ENCODE measurements at places on chromosomes 6 and 20. TPM values are rescaled to one million over a fixed set of nuclear protein-coding genes. Genes with fewer than 3 reads are reported as not detected.

DNA sequence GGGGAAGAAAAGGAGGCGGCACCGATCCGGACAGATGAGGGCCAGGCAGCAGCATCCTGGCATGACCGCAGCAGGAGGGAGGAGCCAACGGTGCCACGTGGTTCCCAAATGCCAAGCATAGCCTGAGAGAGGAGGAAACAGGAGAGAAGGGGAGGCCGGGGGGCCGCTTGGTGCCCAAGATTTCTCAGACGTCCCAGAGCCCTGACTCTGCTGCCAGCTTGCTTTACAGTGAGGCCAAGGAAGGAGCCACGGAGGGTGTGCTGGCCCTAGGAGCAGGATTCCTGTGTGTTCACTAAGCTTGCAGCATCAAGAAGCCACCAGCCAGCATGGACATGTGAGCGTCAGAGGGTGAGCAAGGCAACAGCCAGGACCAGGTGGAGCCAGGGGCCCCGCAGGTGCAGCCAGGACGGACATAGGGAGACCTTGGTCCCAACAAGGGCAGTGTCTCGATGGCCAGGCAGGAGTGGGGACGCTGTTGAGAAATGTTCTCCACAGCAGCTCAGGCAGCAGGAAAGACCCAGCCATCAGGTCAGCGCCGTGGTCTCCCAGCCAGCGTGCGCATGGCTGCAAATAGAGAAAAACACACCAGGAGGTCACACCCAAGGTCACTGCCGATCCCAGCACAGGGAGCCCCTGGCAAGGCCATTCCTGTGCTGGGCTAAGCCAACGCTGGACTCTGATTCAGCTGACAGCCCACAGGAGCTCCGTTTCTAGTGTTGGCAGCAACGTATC lies 143.7 kb downstream of the DLL1 start:
- DNase-seq, result peak; percentile 23

DNA sequence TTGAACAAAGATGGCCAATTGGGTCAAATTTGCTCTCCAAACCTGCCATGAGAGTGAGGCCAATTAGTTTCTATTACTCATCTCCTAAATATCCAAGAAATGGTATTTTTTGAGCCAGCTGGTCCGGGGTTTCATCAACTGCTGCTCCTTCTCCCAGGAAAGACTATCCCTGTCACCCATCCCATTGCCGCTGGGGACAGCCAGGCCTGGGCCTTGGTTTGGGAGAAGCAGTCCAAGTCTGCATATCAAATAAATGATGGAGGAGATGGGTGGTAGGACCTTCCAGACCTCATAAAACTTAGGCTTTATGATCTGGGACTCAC lies 46.7 kb upstream of the TTPAL start:
- no peak for DNase-seq

MAFB gene
- 0.17 TPM for total RNA-seq

GRCh38 chr6:63504777-63505384 lies 67.4 kb upstream of the LOC128125822 start:
- DNase-seq, result no peak

GRCh38 chr6:41463062-41463930 lies 82.9 kb upstream of the FOXP4 start:
- DNase-seq, result peak; percentile 83

GRCh38 chr6:131755597-131755996 lies 44.8 kb upstream of the CTAGE9 start:
- no peak for DNase-seq

TMC2 gene
- not detected for total RNA-seq

HSP90AB1 gene
- 2,072 TPM for total RNA-seq

DNA sequence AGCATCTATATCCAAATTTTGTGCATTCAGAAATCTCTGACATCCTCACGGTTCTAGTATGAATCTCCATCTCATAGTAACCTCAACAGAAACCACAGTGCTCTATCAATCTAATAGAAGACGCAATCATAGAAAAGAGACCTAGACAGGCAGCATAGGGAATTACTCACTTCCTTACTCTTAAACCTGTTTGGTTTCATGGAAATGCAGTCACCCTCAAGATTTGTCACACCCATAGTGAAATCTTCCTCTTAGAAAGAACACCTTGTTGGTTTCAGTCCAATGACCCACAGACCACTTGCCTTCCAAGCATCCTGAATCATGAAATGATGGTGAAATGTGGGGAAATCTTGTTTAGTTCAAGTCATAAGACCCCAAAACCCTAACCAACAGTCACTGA lies 166.1 kb upstream of the PRDM1 start:
- DNase-seq, result no peak

DNA sequence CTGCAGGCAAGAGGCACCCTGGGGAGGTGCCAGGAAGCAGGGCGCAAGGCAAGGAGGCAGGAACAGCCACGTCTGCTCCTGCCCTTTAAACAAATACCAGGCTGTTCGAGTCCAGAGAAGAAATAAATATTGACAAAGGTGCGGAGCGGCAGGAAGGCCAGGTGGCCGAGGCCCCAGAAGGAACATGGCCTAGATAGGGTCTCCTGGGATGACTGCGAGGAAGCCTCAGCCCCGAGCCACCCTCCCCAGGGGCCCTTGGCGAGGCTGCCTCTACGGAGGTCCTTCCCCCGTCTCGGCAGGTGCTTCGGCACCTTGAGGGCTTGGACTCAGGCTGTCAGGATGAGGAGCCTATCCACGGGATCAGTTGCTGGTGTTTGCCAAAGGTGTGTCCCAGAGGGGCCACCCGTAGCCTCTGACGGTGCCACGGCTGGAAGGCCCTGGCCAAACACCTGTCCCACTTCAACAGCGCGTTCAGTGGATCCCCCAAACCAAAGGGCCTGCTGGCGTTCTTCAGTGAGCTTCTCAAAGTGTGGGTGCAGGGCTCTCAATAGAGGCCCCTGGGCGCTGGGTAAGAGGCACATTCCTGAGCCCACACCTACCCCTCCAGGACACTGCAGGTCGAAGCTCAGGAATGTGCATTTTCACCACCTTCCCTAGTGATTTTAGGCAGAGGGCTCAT lies 39.8 kb downstream of the SNX5 start:
- no peak for DNase-seq

DNA sequence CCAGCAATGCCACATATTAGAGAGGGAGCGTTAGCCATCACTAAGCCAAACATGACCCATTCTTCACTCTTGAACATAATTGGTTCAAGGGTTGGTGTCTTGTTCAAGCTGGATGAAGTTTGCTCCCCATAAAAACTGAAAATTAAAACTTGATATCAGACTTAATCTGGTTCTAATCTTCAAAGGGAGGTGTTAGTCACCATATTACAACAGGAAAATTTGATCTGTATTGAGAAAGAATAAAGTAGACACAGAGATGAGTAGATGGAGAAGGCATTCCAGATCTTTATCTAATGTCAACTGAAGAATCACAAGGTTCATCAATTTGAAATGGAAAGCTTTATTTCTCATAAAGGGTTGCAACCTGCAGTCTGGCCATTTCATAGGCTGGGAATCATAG lies 972.8 kb downstream of the HACE1 start:
- no peak for DNase-seq

RSPH4A gene
- total RNA-seq, result 0.22 TPM

TRIM15 gene
- total RNA-seq, result 13.5 TPM

DNA sequence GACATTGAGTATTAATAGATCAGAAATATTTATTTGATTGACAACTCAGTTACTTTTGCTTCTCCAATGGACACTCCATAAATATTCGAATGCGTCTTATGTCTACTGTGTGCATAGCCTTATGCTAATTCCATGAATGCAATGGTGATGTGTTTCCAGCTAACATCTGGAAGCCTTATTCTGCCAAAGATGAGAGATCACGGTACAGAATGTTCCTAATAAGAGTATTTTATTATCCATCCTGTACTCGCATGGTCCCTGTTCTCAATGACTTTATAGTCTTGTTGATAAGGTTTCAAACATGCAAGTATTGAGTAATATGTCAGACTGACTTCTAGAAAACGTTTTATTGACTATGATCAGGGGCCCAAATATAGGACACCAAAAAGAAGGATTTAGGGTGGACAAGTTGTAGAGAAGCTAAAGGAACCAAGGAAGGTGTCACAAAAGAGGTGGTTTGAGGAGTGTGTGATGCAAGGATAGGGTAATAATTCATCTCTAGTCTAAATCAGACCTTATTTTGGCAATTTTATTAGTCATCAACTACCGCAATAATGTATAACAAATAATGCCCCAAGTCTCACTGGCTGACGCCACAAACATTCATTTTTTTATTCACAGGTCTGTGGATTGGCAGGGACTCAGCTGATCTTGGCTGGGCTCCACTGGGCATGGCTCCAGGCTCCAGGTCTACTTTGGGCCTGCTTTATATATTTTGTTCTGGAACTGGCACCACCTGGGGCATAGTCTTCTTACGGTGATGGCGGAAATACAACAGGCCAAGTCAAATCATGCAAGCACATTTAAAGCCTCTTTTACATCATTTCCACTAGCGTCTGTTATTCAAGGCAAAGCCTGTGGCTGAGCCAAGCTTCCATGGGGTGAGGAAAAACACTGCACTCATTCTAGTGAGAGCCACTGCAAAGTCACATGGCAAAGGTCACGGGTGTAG lies 24.5 kb upstream of the CD83 start:
- no peak for DNase-seq

LIN28B gene
- not detected for total RNA-seq

QKI gene
- total RNA-seq, result 131 TPM

DNA sequence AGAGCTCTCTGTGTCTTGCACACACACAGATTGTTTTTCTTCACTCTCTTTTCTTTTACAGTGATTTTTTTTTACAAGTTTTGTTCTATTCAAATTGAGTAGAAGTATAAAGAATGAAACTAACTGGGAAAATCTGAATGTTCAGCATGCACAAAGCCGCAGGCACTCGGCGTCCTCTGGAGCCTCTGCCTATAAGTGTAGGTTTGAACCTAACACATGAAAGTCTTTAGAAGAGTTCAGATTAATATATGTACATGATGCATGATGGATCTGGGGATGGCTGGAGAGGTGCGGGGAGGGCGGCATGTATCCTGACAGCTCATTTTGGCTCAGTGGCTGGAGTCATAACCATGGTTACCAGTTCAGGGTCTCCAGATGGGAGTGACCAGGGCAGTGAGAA lies 301.1 kb upstream of the CDH4 start:
- no peak for DNase-seq

DNA sequence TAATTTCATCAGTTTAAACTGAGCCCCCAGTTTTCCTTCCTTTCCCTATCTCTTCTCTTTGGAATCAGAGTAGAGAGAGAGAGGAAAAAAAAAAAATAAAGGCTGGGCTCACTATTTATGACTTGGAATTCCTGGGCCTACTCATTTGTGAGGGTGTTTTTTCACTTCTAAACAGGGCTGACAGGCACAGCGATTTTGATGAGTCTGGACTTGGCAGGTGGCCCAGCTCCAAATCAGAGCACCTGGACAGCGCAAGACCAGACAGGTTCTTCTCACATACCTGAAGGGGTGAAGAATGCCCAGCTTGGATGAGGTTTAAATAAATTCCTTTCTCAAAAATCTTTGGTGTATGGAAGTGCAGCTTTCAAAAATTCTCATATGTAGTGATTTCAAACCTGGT lies 122.2 kb downstream of the KIF13A start:
- peak; percentile 13 for DNase-seq

DNA sequence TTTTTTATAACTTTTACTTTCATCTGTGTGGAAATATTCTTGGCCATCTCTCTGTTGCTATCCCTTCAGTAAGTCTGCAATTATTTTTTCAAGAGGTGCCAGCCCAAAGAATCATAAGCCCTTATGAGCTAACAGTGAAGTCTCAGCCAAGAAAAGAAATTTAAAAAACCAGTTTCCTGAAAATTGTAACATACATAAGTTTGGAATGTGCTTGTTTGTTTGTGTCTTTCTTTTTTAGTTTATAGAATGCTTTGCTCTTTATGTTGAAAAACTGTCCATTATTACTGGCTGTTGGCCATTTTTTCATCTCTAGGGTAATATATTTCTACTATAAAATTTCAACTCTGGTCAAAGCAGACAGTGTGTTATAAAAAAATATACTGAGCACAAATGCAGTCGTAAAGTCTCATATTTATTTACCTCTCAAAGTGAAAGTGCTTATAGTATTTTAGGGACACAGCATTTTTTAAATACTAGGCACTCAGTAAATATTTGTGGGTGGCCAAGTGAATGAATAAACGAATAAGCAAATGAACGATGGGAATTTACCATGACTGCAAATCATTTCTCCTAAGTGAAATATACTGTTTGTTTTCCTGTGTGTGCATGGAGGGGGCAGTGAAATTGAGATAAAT lies 659.7 kb downstream of the KIF16B start:
- no peak for DNase-seq

GRCh38 chr6:70547313-70547712 lies 19.4 kb upstream of the SDHAF4 start:
- DNase-seq, result no peak

DNA sequence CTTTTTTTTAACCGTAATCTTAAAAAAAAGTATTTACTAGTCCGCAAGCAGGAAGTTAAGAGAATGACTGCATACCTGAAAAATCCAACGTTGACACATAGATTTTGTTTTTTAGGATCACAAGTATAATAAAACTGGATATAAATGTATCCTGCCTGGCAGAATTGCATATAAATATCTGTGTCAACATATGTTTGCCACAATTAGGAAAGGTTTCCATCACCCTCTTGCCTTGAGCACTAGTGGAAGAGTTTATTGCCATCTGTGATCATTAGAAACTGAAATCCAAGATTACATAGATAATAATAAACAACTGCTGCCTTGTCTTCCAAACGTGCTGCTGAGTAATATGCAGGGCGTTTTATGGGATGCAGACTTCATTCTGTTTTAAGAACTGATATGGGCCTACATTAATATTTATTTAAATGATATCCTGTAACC lies 27.9 kb downstream of the PLEKHG1 start:
- no peak for DNase-seq

- DNase-seq, result no peak
Observed at GRCh38 chr6:32956176-32956575, 3.3 kb upstream of the HLA-DMA start.

- no peak for DNase-seq
Observed at GRCh38 chr6:88013015-88013414, 34.6 kb upstream of the SPACA1 start.

DNA sequence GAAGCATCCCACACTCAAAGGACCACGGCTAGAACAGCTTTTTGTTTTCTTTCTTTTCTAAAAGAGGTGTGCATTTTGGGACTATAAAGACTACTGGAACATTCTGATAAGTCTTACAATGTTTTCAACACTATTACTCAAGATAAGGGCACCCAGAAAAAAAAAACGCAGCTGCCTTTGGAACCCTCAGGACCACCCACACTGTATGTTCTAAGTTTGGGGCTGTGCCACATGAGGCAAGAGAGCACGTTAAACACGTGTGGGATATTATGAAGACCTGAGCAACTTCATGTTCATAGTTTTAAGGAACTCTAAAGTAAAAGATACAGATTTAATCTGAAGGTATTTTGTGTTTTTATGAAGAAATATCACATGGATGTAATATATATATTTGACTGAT lies 204.6 kb downstream of the FOXC1 start:
- DNase-seq, result no peak

GRCh38 chr6:139847457-139847813 lies 473.0 kb upstream of the CITED2 start:
- DNase-seq, result no peak

DNA sequence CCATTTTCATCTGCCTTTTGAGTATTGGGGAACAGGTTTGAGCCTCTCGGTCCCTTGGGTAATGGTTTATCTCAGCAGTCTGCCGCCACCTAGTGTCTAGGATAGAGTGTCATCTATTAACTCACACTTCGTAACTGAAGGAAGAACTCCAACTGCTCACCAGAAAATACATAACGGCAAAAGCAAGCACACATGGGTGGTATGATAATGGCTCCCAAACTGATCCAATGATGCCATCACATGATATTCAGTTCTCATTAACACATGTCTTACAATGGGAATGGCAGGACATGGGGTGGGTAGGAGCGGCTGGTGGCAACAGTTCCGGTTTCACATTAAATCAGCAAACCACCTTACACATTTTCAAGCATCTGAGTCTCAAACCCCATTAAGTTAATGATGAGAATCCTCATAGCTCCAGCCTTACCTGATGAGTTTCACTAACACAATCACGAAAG lies 110.7 kb upstream of the PHACTR1 start:
- peak; percentile 60 for DNase-seq
